ENCODE measurements at places on chromosomes 3 and 15.

DNA sequence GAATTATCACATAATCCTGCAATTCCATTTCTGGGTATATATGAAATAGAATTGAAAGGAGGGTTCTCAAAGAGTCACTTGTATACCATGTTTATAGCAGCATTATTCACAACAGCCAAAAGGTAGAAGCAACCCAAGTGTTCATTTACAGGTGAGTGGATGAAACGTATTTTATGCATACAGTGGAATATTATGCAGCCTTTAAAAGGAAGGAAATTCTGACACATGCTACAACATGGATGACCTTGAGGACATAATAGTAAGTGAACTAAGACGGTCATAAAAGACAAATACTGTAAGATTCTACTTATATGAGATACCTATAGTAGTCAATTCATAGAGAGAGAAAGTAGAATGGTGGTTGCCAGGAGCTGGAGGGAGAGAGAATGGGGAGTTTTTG, 110.8 kb upstream of the LIPC start:
- no peak for DNase-seq

DNA sequence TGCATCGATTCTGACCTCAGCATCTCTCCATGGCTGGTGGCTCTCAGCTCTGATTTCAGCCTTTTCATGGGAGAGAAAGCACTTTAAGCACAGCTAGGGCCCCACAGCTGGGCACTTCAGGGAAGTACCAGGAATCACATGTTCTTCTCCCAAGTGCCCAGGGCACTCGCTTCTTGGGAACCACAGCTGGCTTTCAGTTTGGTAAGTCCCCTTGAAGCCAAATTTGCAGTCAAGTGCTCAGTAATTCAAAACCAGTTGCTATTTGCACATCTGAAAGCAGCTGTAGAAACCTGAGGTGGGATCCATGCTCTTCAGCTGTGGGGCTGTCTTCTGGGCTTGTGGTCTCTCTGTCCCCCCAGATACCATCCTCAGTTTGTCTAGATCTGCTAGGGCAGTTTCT, 12.8 kb downstream of the GABRA5 start:
- DNase-seq = no peak

DNA sequence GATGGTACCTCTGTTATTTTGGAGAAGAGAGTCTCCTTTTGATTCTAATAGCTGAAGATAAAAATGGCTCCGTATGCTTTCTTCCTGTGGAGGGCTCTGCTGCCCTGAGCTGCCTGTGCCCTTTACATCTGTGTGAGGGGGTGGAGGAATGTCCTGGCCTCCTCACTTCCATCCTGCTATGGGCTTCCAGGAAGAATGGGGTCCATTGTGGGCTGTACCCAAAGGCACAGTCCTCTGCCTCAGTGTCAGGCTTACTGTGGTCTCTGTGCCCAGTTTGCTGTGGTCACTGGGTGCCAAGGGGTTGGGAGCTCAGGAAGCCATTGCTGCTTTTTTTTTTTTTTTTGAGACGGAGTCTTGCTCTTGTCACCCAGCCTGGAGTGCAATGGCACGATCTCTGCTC, 14.4 kb downstream of the DAG1 start:
- DNase-seq = no peak

- DNase-seq = no peak
Measured at GRCh38 chr3:10508619-10509260, 3.4 kb upstream of the ATP2B2 start.

- DNase-seq = no peak
Measured at GRCh38 chr3:176078906-176079305, 1118.4 kb downstream of the TBL1XR1 start.

DNA sequence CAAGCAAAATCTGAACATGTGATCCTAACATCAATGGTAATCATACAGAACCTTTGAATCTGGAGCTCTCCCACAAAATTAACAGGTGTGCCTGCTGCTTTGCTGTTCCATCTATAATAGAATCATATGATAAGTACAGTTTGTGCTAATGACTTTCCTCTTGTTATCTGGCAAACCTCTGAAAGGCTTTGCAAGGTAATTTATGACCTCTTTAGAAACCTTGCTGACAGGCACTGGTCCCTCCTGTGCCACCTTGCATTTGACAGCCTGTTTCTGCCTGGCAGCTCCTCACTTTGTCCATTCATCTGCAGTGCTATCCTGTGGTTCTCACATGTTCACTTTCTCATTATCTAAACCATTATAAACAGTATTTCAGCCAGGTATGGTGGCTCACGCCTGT, 10.2 kb upstream of the HTR3C start:
- no peak for DNase-seq

DNA sequence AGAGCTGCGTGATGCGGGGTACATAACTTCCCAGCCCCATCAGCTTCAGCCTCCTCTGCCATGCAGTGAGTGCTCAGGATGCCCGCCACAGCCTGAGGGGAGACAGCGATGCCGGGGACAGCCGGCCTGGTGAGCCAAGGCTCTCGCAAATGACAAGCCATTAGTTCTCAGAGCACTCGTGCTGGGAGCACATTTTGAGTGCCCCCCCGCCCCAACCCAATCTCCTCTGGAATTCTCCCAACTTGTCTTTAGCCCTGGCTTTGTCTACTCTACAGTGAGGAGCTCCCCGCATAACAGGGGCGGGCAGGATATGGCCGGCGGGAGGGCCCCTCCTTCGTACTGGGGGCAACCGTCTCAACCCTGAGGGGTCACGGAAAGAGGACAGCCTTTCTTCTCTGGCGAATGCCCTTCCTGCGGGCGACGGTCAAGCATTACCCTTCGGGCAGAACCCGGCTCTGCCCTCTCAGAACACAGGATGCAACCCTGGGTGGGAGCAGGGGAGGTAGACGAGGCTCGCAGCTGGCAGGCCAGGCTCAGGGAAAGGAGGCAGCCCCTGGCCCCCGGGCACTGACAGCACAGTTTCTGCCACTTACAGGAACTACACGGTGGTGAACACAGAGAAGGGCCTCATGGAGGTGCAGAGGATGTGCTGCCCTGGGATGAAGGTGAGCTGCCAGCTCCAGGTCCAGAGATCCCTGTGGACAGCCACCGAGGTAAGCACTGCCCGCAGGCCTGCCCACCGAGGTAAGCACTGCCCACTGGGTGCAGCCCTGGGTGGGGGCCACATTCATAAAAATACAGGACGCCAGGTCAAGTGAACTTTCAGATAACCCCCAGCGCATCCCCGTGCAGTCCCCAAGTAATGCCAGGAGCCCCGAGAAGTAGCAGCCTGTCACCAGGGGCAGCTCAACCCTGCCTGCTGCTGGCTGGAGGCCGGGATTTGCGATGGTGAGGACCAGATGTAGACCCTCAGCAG, 141.7 kb downstream of the LRRK1 start:
- DNase-seq = no peak

- DNase-seq = no peak
Measured at GRCh38 chr3:115018694-115019093, 128.4 kb downstream of the ZBTB20 start.

DNA sequence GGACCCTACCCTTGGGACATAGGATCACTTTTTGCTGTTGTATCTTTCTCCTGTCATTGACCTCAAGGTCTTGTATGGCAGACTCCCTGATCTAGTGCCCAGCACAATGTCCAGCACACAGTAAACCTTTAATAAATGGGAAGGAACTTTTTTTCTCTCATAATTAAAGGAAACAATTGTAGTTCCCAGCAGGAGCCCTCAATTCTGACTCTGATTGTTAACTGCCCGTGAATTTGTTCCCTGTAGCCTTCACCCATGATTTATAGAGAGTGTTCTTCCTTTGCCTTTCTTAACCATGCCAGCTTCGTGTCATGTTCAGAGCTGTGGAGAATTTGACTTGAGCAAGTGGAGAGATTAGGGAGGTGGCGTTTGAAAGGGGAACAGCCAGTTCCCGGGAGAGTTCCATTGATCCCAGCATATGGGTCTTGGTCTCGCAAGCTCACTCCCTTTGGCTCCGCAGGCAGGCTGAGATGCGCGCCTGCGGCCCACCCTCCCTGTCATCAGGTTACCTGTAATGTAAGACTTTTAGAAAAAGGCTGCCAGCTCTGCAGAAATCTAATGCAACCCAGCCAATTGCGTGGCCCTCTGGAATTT, 182.6 kb downstream of the TP63 start:
- no peak for DNase-seq

DNA sequence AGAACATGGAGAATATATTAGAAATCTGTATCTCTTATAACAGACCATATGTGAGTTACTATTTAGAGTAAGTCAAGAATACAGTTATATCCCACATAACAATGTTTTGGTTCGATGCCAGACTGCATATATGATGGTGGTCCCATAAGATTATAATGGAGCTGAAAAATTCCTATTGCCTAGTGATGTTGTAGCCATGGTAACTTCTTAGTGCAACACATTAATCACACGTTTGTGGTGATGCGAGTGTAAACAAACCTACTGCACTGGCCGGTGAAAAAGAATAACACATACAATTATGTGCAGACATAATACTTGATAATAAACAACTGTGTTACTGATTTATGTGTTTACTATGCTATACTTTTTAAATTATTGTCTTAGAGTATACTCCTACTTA, 69.8 kb upstream of the MNS1 start:
- DNase-seq = no peak

- no peak for DNase-seq
Measured at GRCh38 chr3:126517986-126518778, 609 bp upstream of the UROC1 start.

DNA sequence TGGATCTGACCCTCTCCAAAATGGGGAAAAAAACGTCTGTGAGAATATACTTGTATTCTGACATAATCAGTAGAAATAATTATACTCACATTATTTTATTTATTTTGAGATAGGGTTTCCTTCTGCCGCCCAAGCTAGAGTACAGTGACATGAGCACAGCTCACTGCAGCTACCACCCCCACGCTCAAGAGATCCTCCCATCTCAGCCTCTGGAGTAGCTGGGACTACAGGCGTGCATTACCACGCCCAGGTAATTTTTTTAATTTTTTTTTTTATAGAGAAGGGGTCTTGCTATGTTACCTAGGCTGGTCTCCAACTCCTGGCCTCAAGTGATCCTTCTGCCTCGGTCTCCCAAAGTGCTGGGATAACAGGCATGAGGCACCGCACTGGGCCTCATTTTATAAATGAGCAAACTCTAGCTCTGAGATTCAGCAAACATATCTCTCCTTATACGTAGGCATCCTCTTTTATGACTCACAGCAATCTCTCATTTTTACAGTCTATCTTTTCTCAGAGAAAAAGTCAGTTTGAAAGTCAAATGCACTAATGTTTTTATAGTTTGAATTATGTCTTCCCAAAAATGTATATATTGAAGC, 989 bp upstream of the VGLL3 start:
- DNase-seq = no peak

DNA sequence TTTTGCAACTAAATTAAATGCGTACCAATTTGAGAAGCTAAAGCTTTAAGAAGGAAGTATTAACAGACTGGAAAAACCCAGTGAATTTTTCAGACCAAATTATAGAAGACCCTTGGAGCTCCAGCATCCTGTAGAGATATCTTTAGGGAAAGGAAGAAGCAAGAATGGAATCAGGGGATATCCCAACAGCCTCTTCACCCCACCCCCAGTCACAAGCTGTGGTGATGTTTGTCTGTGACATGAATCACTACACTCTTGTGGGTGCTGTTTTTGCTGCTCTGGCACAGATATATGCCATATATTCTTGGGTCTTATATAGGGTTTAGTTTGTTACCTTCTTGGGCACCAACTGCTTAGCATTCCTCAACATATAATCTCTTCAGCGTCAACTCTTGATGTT, 78.5 kb upstream of the BCL6 start:
- DNase-seq = no peak

GRCh38 chr3:194081826-194082225, 54.1 kb upstream of the HES1 start:
- no peak for DNase-seq

DNA sequence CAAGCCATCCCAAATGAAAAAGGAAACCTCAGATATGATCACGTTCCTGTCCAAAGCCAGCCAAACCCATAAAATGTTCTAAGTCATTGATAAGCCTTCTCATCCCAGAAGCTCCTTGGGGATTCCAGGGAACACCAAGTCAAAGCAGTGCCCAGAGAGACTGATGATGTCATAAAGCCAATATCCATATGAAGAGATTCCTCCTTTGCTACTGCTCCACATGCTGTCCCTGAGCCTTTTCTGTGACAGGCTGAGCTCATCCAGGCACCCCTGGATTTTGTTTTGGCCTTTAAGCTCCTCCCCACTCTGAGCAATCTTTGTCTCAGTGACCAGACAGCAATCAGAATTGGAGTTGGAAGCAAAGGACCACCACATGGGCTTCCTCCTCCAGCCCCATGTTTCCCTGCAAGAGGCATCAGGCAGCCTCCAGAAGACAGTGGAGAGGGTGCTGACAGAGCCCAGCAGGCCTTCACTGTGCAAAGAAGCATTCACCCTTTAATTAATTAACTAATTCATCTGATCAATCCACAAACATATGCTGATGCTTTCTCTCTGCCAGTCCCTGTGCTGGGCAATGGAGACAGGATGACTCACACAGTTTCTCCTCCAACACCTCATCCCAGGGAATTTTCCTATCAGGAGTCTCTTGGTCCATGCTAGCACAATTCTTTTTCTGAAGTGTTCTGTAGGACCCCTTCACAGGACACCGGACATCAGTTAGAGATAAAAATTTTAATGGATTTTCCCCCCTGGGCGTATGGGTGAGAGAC, 25.0 kb downstream of the MEX3B start:
- DNase-seq = peak; percentile 18

- no peak for DNase-seq
Measured at GRCh38 chr3:147989344-147989743, 580.2 kb downstream of the ZIC1 start.

DNA sequence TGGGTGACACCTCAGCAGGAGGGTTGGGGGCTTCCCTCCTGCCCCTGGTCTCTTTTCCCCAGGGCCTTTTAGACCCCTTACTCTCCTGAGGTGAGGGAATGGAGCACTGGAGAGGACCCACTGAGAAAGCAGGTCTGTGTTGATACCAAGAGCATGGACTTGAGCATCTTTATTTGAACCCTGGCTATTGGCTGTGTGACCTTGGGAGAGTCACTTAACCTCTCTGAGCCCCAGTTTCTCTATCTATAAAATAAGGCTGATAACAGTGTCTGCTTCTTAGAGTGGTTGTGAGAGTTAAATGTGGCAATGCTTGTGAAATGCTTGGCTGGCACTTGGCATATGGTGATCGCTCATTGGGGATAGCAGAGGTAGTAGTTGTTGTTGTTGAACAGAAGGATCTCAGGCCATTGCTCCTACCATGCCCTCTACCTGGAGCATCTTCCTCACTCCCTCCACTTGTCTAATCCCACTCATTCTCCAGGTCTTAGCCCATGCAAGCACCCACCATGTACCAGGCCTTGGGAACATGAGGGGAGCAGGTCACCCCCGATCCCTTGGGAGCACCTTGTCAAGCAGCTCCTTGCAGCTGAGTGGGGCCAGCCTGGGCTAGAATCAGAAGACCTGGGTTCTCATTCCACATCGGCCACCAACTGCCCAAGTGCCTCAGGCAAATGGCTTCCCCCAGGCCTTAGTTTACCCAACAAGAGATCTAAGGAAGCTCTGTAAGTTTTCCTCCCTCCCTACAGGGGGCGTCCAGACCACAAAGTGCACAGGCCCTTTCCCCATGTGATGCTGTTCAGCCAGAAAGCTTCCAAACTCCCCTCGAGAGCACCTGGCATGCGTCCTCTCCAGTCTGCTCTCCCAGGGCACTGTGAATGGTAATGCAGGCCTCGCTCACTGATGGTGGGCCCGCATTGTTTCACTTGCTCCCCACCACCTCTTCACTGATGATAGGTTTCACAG, 96.7 kb downstream of the LSM3 start:
- no peak for DNase-seq

GRCh38 chr3:81214631-81215030, 546.8 kb downstream of the GBE1 start:
- DNase-seq = no peak

- no peak for DNase-seq
Measured at GRCh38 chr3:140695361-140696061, 17.6 kb downstream of the TRIM42 start.
